ENCODE measurements at places on chromosomes 12 and 14. TPM values are rescaled to one million over a fixed set of nuclear protein-coding genes. Genes with fewer than 3 reads are reported as not detected.

KLRF2 gene
- total RNA-seq = not detected

SYNDIG1L gene
- total RNA-seq = not detected

SLC38A4 gene
- total RNA-seq = 2.3 TPM

FAM181A gene
- total RNA-seq = not detected

NGB gene
- total RNA-seq = not detected

MYH6 gene
- not detected for total RNA-seq

DEGS2 gene
- 0.26 TPM for total RNA-seq

CLEC1A gene
- 12.1 TPM for total RNA-seq

TAS2R7 gene
- total RNA-seq = not detected

NAV3 gene
- 2.3 TPM for total RNA-seq

LRP1 gene
- 0.76 TPM for total RNA-seq

OR11H6 gene
- not detected for total RNA-seq

TEX52 gene
- total RNA-seq = not detected

DCN gene
- not detected for total RNA-seq

NRIP2 gene
- total RNA-seq = not detected

NEUROD4 gene
- not detected for total RNA-seq

NPFF gene
- total RNA-seq = not detected

WNT1 gene
- not detected for total RNA-seq

TRHDE gene
- total RNA-seq = under 0.01 TPM

CLEC7A gene
- 0.26 TPM for total RNA-seq

MED6 gene
- total RNA-seq = 17.7 TPM
